Foreskin melanocyte (primary cell): ENCODE measurements at places on chromosomes 5 and 9.

GRCh38 chr5:155303120-155303519, 289.6 kb downstream of the KIF4B start:
- no peak for DNase-seq

DNA sequence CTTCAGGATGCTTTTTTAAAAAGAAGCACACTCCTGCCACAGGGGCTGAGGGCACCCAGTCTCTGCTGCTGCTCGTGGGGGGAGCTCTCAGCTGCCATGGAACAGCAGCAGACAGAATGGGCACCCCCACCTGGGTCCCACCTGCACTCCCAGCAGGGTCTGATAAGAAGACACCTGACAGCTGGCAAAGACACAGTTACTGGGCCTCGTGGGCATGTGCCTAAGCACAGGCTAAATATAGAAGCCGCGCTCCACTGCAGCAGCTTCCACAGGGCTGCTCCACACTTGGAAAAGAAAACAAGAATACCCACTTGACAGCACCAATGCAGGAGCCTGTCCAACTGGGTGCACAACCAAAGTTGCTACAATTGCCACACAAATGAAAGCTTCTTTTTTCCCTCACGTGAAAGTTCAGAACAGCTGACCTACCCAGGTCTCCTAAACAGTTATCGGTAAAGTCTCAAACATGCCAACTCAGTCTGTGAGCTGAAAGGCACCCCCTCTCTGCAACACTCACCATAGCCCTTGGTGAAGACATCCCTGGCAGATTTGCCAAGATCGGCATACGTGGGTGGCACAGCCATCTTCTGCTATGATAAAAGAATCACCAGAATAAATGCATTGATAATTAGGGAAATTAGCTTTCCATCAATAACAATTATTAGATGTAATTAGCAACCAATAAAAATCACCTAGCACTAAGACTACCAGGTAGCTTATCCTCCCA, 12.2 kb downstream of the VDAC1 start:
- DNase-seq, result no peak

DNA sequence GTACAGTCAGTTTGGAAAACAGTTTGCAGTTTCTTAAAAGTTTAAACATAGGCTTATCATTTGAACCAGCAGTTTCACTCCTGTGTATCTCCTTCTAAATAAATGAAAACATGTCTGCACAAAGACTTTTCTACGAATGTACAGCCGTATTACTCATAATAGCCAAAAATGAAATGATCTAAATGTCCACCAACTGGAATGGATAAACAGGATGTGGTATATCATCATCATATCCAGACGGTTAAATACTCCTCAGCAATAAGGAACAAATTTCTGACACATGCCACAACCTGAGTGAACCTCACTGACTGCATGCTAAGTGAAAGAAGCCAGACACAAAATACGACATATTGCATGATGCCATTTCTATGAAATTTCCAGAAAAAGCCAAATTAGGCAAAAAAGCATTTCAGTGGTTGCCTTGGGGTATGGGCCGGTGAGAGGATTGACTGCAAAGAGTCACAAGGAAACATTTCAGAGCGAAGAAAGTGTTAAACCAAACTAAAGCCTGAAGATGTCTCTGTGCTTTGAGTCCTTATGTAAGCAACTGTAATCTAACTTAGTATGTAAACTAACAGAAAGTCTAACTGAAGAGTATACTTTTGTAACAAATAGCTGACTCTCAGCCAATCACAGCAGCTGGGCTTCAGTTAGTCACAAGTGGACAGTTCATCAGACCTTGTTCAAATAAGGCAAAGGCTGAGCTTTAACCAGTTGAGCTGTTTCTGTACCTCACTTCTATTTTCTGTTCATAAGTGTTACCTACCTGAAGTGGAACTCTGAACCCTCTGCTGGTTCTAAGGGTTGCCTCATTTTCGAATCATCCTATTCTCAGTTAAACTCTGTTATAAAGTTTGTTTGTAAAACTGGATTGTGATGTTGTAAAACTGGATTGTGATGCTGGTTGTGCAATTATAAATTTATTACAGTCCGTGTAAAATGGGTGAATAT, 65.2 kb downstream of the TRIO start:
- DNase-seq, result peak; percentile 65

- DNase-seq, result peak; percentile 4
These were observed 57.0 kb downstream of the WNK2 start for GRCh38 chr9:93240891-93241334.

DNA sequence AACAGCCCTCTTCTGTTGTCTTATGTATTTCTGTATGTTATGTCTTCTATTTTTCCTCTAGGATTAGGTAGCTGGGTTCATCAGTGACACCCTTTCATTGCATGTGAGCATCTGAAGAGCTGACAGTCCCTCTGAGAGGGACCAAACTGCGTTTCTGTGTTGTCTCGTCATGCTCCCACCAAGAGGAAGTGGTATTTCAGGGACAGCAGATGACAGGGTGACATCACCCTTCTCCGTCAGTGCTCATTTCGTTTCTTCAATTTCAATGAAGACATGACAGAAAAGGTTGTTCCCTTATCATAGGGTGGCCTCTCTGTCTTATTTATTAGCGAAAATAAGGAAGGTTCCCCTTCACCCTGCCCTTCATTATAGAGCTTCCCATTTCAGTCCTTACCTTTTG, 225.9 kb upstream of the NR4A3 start:
- DNase-seq, result no peak
